ENCODE measurements at places on chromosomes 13 and 19.

DNA sequence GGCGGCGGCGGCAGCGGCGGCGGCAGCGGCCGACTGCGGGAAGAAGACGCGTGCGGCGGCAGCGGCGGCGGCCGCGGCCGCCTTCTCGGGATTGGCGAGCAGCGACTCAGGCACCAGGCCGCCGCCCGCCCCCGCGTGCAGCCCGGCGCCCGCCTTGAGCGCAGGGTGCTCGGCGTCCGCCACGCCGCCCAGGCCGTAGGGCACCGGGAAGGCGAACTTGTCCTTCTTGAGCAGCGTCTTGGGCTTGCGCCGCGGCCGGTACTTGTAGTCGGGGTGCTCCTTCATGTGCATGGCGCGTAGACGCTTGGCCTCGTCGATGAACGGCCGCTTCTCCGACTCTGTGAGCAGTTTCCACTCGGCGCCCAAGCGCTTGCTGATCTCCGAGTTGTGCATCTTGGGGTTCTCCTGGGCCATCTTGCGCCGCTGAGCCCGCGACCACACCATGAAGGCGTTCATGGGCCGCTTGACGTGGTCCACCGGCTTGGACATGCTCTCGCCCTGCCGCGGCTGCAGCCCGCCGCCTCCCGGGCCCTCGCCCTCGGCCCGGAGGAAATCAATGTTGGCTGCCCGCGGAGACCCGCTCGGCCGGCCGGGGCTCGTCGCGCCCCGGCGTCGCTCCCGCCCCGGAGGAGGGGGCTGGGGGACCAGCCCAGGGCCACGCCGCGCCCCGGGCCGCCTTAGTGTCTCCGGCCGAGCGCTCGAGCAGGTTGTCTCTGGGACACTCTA, 621 bp downstream of the SOX21 start:
- H3K4me1 ChIP-seq = peaks cover 40% of the 10 kb centered on the region
- no peak overlapping the region for H3K27ac ChIP-seq
- peak; percentile 33 for DNase-seq
- no peaks in the 10 kb centered on the region for H3K36me3 ChIP-seq
- peak overlapping the region; percentile 31 for H3K4me3 ChIP-seq

- H3K4me1 ChIP-seq = no peaks in the 10 kb centered on the region
- no peak overlapping the region for H3K27ac ChIP-seq
- H3K27me3 ChIP-seq = no peaks in the 10 kb centered on the region
- H3K4me3 ChIP-seq = no peak overlapping the region
- H3K36me3 ChIP-seq = no peaks in the 10 kb centered on the region
Measured at GRCh38 chr19:51637362-51637978, 7.3 kb upstream of the SIGLEC5 start.

DNA sequence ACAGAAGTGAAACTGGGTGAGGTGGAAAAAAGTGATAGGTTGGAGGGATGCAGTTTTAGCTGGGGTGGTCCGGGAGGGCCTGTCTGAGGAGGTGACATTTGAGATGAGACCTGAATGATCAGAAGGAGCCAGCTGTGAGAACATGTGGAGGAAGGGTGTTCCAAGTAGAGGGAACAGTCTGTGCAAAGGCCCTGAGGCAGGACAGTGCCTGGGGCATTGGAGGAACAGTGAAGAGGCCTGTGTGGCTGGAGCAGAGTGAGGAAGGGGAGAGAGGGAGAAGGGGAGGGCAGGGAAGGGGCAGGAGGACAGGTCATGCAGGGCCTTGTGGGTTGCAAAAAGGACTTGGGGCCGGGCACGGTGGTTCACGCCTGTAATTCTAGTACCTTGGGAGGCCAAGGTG, 36.3 kb upstream of the PTPRS start:
- no peaks in the 10 kb centered on the region for H3K4me1 ChIP-seq
- H3K27ac ChIP-seq = no peak overlapping the region
- H3K36me3 ChIP-seq = no peaks in the 10 kb centered on the region
- H3K4me3 ChIP-seq = no peak overlapping the region
- H3K27me3 ChIP-seq = peaks cover 20% of the 10 kb centered on the region

GRCh38 chr19:18852648-18853047, 20.9 kb downstream of the UPF1 start:
- peaks cover 17% of the 10 kb centered on the region for H3K4me1 ChIP-seq
- H3K36me3 ChIP-seq = peaks cover 72% of the 10 kb centered on the region
- no peak overlapping the region for H3K4me3 ChIP-seq
- H3K27me3 ChIP-seq = no peaks in the 10 kb centered on the region
- DNase-seq = no peak

GRCh38 chr13:94825507-94825906, 113.2 kb upstream of the SOX21 start:
- H3K4me3 ChIP-seq = no peak overlapping the region
- no peaks in the 10 kb centered on the region for H3K36me3 ChIP-seq
- no peaks in the 10 kb centered on the region for H3K4me1 ChIP-seq

- no peak overlapping the region for H3K27ac ChIP-seq
- peaks cover 9% of the 10 kb centered on the region for H3K4me1 ChIP-seq
- H3K27me3 ChIP-seq = no peaks in the 10 kb centered on the region
- DNase-seq = no peak
- peaks cover 55% of the 10 kb centered on the region for H3K36me3 ChIP-seq
- no peak overlapping the region for H3K4me3 ChIP-seq
Measured at GRCh38 chr19:5134691-5135090, 165.8 kb downstream of the KDM4B start.

DNA sequence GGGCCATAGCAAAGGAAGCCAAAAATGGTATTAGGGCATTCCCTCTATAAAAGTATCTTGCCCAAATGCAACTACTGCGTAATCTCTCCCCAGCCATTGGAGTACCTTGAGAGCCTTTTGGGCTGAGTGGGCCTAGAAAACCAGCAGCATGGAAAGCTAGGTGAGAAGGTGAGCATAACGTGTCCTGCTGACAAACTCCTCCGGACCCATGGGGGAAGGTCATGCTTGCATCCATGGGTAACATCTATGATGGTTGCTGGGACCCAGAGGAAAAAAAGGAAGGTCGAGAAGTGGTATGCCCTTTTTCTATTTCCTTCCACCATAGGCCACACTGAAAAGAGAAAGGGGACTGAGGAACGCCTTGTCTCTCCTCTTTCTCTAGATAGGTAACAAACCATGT, 57.4 kb downstream of the ZNF728 start:
- H3K36me3 ChIP-seq = no peaks in the 10 kb centered on the region
- DNase-seq = peak; percentile 11
- H3K27me3 ChIP-seq = no peaks in the 10 kb centered on the region
- H3K4me3 ChIP-seq = no peak overlapping the region
- no peaks in the 10 kb centered on the region for H3K4me1 ChIP-seq

DNA sequence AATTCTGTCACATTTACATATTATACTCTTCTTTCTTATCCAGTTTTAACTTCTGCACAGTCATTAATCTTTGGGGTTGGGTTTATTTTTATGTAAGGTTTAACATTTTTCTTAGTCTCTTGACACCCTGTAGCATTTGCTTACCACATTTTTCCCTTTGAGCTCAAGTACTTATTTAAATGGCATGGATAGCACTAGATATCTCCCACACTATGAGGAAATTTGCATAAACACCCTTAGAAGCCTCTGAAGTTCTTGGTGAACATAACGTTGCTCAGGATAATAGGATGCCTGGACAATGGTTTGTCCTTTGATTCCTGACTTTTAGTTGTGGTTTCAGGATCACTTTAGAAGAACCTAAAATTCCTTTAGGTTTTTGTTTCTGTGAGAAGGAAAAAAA, 338.9 kb downstream of the PCDH17 start:
- no peak overlapping the region for H3K4me3 ChIP-seq
- H3K27me3 ChIP-seq = no peaks in the 10 kb centered on the region
- no peaks in the 10 kb centered on the region for H3K4me1 ChIP-seq
- no peaks in the 10 kb centered on the region for H3K36me3 ChIP-seq
- no peak for DNase-seq
- no peak overlapping the region for H3K27ac ChIP-seq

DNA sequence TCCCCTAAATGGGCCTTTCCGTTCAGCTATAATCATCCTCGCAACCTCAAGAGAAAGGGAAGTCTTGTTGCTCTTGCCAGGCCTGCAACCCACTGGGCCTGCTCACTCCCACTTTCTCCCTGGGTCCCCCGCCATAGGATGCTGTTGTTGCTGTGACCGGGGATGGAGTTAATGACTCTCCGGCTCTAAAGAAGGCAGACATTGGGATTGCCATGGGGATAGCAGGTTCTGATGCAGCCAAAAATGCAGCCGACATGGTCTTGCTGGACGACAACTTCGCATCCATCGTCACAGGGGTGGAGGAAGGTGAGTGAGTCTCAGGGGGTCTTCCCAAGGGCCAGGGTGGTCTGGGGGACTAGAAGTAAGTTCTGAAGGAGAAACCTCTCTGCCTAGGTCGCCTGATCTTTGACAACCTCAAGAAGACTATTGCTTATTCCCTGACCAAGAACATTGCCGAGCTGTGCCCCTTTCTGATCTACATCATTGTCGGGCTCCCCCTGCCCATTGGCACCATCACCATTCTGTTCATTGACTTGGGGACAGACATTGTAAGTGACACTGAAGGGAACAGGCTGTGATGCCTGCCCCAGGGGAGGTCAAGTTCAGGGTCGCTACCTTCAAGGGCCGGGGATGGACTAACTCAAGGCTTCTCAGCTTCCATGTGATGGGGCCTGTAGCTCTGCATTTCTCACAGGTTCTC, 26.8 kb downstream of the ATP12A start:
- peaks cover under 1% of the 10 kb centered on the region for H3K27me3 ChIP-seq
- H3K4me1 ChIP-seq = no peaks in the 10 kb centered on the region
- no peak overlapping the region for H3K27ac ChIP-seq
- no peak for DNase-seq

DNA sequence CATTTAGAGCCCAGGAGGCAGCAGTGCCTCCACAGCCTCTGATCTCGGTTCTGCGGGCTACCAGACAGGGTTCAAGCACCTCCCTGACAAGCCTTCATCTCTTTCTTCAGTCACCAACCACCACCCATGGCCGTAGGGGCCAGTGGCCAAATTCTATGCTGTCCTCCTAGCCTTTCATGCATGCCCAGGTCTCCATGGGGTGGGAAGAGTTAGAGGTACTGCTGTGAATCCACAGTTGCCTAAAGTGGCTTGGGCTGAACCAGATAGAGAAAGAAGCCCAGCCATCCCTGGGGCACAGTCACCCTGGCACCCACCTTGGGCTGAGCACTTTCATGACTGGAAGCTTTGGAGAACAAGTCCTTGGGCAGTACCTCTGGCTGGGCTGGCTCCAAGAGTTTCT, 97.4 kb downstream of the ZDHHC20 start:
- no peak overlapping the region for H3K4me3 ChIP-seq
- no peak overlapping the region for H3K27ac ChIP-seq
- DNase-seq = no peak
- H3K36me3 ChIP-seq = no peaks in the 10 kb centered on the region
- no peaks in the 10 kb centered on the region for H3K27me3 ChIP-seq
- H3K4me1 ChIP-seq = no peaks in the 10 kb centered on the region

- H3K4me1 ChIP-seq = peaks cover 35% of the 10 kb centered on the region
- no peaks in the 10 kb centered on the region for H3K36me3 ChIP-seq
Measured at GRCh38 chr13:30832845-30833332, 73.2 kb upstream of the MEDAG start.

GRCh38 chr19:29714953-29715700, at the start of gene C19orf12:
TSS of gene C19orf12 (minus strand) at chr19:29715261. CDS start at chr19:29708413, 6,848 bp downstream.
- peak; percentile 45 for DNase-seq
- H3K36me3 ChIP-seq = peaks cover 7% of the 10 kb centered on the region
- H3K27me3 ChIP-seq = no peaks in the 10 kb centered on the region
- H3K27ac ChIP-seq = peak within 1 kb of the TSS; percentile 9

GRCh38 chr13:50228527-50228926, 213.3 kb downstream of the KCNRG start:
- H3K27ac ChIP-seq = no peak overlapping the region
- no peaks in the 10 kb centered on the region for H3K27me3 ChIP-seq
- no peaks in the 10 kb centered on the region for H3K36me3 ChIP-seq
- H3K4me1 ChIP-seq = no peaks in the 10 kb centered on the region

GRCh38 chr19:28999724-29000433, 213.1 kb downstream of the UQCRFS1 start:
- no peak for DNase-seq
- no peaks in the 10 kb centered on the region for H3K36me3 ChIP-seq
- no peaks in the 10 kb centered on the region for H3K27me3 ChIP-seq
- H3K4me1 ChIP-seq = peaks cover 5% of the 10 kb centered on the region
- no peak overlapping the region for H3K27ac ChIP-seq

DNA sequence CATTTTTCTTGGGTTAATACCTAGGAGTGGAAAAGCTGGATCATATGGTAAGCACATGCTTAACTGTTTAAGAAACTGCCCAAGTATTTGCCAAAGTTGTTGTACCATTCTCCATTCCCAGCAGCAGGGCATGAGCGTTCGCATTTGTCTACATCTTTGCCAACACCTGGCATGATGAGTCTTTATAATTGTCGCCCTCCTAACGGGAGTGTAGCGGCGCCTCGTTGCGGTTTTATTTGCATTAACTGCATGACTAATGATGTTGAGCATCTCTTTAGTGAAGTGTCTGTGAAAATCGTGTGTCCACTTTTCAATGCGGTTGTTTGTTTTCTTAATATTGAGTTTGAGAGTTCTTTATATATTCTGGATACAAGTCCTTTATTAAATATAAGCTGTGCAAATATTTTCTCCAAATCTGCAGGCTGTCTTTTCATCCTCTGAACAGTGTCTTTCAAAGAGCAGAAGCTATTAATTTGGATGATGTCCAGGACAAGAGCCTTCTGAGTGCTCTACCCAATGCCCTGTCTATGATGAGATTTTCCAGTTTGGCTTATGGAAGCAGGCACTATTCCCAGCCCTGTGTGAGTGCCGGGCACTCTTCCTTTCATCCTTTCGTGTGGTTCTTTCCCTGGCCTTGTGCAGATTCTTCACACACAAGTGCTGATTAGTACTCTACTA, 202.0 kb downstream of the FOXO1 start:
- H3K4me1 ChIP-seq = no peaks in the 10 kb centered on the region
- H3K27ac ChIP-seq = no peak overlapping the region
- H3K27me3 ChIP-seq = no peaks in the 10 kb centered on the region
- no peak overlapping the region for H3K4me3 ChIP-seq

- no peaks in the 10 kb centered on the region for H3K4me1 ChIP-seq
- H3K27ac ChIP-seq = no peak overlapping the region
- H3K4me3 ChIP-seq = no peak overlapping the region
- peaks cover 34% of the 10 kb centered on the region for H3K36me3 ChIP-seq
- no peak for DNase-seq
Measured at GRCh38 chr13:98803921-98804320, 51.4 kb upstream of the SLC15A1 start.

Data from mesenchymal stem cell (in vitro differentiated cells and primary cell).